ENCODE measurements at places on chromosomes 5 and 9.

- no peak for DNase-seq
These were observed 46.6 kb downstream of the ADAM19 start for GRCh38 chr5:157529002-157529401.

DNA sequence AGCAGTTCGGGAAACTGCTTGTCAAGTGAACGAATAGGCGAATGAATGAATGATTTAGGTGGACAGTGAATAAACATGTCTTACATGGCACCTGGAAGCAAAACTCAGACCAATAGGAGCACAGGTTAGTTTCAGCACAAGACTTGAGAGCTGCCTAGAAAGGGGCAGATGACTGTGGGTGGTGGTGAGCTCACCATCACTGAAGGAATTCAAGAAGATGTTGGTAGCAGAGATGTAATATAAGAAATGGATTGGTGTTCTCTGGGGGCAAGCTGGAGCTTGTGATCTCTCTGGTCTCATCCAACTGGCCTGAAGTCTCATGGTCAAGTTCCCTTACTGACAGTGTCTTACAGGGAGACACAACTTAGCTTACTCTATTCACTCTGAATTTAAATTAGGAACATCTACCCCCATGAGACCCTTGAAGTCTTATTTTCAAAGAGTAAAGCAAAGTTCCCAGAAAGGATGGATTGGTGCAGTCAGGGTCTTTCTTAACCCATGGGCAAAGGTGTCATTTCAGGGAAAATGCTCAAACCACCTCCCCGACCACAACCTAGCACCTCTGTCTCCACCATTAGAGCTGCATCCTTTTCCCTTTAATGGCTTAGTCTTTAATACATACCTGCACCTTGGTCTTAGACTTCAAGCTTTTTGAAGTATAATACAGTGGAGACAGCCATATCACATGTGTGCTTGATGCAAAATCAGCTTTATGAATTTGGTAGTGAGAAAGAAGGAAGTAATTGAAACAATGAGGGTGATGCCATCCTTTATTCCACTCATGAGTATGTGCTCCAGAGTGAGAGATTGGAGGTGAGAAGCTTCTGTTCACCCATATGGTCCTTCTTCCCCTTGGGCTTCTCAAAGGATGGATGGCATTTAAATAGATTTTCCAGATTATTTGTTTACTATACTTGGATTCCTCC lies 5.1 kb downstream of the LCP2 start:
- DNase-seq: no peak

DNA sequence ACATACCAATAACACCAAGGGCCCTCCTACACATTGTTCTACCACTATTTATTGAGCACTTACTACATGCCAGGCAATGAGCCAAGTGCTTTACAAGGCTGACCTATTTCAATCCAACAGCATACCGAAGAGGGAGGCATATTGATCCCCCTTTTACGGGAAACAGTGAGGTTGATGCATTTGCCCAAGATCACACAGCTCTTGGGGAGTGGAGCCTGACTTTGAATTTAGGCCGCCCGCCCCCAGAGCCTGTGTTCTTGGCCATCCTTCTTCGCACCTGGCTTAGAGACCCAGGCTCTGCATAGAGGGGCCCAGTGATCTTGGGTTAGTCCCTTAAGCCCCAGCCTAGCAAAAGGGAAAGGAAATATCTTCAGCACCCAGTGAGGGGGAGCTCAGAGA lies 158.1 kb upstream of the IER5L start:
- no peak for DNase-seq

GRCh38 chr5:67209141-67209771 lies 12.7 kb upstream of the CD180 start:
- peak; percentile 78 for DNase-seq

GRCh38 chr9:88748566-88749261 lies 213.7 kb downstream of the NXNL2 start:
- no peak for DNase-seq

- DNase-seq: no peak
These were observed 6.5 kb upstream of the SSBP2 start for GRCh38 chr5:81757404-81757803.

DNA sequence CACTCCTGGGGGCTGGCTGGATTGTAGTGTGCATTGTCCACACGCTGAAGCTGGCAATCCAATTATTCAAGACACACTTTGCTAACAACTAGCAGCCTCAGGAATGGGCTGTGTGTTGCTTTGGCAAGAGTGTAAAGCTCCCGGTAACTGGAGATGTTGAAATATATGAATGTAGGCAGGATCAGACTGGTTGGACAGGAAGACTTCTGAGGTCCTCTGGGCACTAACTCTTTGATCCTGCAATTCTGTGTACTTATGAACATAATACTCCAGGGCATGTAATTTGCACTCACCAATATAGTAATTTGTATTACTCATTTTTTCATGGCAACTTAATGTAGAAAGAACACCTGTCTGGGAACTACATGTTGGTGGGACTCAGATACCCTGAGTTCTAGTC lies 106.7 kb upstream of the SLC28A3 start:
- no peak for DNase-seq

GRCh38 chr5:107666051-107666655 lies 4.6 kb downstream of the EFNA5 start:
- DNase-seq: no peak

DNA sequence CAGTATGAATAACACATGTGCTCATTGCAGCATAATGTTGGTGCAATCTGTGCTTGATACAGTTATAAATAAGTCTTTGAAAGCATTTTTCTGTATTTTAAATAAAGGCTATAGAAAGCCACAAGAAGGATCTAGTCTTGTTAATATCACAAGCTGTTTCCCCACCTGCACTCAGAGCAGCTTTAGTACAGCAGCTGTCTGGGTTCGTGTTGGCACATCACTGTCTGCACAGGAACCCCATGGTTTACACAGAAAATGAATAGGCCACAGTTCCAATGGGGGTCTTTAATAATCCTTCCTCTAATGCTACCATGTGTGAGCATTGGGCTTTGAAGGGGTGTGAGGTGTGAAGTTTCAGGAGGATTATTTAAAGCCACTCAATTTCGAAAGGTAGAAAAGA lies 2269.7 kb downstream of the MAT2B start:
- DNase-seq: peak; percentile 33

GRCh38 chr9:131843989-131844744 lies 104.3 kb upstream of the RAPGEF1 start:
- no peak for DNase-seq

DNA sequence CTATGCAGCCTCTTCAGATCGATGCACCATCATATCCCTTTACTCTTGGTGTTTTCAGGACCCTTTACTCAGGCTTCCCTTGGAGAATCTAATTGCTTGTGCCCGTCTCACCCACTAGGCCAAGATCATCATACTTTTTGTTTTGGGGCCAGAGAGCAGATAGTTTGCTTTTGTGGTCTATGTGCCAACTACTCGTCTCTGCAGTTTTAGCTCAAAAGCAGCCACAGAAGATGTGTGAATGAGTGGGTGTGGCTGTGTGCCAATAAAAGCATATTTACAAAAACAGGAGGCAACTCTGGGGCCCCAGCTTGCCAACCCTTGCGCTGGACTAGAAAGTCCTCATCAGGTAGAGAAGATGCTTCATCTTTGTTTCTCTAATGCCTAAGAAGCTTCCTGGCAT lies 216.8 kb downstream of the SEMA5A start:
- DNase-seq: no peak

GRCh38 chr5:17275289-17276158 lies 58.1 kb downstream of the BASP1 start:
- DNase-seq: no peak

DNA sequence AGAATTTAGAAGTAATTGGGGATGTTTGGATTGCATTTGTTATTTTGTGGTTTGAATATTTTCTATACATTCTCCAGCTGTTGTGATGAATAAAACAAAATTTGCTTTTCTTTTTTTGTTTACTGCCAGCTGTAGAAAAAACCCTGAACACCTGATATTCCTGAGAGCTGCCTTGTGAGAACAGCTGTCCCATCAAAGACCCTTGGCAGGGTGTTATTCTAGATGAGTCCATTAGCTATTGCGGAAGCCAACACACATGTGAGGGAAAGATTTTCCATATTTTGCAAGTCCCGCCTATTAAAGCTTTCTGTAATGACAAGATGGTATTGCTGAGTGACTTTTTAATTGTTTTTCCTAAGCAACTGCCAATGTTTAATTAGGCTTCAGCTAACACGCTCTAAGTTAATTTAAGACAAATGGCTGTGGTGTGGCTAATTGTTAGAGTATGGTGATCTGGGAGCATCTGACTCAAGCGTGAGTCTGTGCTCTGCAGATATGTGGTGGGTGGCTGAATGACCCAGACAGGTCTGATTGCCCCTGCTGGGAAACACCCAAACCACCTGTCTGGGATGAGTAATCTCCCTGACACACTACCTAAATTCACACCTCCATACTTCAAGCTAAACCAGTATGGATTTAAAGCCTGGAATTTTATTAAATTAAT lies 86.5 kb upstream of the PRLR start:
- DNase-seq: no peak

GRCh38 chr5:150734579-150735384 lies 24.0 kb downstream of the DCTN4 start:
- no peak for DNase-seq

DNA sequence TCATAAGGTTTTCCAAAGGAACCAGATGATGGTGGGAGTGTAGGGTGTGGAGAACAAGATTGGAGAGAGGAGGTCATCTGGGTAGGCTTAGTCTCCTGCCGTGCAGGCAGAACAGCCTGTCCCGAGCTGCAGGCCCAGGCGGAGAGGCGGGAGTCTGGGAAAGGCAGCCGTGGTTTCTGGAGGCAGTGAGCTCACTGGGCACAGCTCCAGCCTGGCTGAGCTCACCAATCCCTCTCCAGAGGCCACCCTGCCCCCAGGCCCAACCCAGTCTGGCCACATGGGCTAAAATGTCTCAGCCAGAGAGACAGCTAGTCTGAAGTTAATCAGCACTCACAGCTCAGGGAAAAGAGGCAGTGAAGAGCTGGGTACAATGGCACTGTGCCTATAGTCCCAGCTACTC lies 12.3 kb downstream of the P4HA2 start:
- no peak for DNase-seq

- no peak for DNase-seq
These were observed 330.5 kb upstream of the IRX4 start for GRCh38 chr5:2213121-2213730.

DNA sequence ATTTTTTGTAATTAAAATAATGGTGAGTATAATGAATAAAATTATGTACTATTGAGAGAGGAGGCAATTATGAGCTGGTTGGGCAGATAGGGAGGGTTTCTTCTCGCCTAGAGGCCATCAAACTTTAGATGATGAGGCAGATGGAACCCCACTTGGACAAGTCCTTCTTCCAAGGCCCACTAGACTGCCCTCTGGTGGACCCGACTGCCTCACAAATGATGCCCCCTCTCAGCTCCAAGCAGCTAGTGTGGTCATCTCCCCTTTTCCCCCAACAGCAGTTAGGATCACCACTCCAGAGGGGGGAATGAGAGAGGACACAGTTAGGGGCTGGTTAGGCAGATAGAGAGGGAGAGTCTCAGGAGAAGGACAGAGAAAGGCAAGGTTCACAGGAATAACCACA lies 348.0 kb upstream of the CDH18 start:
- peak; percentile 9 for DNase-seq

DNA sequence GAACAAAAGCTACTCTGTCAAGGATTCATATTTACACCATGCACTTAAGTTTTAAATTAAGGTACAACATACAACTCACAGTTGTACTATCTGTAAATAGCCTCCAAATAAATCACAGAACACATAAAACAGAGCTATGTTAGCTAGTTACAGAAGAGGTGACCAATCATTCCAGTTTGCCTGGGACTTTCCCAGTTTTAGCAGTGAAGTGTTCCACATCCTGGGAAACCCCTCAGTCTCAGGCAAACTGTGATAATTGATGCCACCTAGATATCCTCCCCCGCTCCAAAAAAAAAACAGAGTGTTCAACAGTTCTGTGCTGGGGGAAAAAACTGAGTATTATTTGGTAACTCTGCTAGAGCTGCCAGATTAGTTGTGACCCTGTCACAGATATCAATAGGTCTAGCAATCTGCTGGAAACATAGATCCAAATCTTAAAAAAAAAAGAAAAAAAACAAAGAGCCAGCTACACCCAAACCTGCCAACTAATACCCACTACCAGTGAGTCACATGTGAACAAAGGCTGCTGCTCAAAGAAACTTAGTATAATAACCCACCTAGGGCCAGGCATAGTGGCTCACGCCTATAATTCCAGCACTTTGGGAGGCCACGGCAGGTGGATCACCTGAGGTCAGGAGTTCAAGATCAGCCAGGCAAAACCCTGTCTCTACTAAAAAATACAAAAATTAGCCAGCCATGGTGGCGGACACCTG lies 5.7 kb downstream of the TBCA start:
- DNase-seq: no peak

GRCh38 chr5:107301999-107302398 lies 368.7 kb downstream of the EFNA5 start:
- no peak for DNase-seq

DNA sequence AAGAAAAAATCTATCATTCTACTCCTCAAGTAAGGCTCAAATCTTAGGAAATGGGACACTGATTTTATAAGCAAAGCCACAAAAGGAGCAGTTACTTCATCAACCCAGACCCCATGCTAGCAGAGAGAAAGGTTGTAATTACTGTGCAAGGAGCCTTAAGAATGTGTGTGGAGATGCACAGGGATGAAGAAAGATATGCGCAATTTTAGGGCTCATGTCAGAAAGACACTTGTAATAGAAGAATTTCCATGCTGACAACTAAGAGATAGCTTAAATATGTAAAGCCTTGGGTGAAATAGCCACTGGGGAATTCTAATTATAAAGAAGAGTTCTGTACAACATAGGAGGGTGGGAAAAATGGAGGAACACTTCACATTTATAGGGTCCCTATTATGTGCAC lies 141.8 kb downstream of the CRB2 start:
- DNase-seq: no peak

DNA sequence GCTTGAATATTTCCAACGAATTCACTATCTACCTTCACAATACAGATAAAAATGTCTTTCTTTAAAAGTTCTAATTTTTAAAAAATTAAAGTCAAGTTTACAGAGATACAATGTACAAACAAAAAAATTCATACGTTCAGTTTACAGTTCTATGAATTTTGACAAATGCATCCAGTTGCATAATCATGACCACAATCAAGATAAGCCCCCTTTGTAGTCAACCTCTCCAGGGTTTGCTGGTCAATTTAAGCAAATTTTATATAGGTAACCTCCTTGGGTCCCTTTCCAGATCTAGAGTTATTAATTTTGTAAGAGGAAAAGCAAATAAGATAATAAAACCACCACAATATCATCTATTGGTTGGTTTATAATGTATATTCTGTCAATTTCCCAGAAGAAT lies 76.3 kb downstream of the MRPS27 start:
- no peak for DNase-seq

GRCh38 chr9:112065806-112066606 lies 109.1 kb downstream of the SUSD1 start:
- DNase-seq: no peak

DNA sequence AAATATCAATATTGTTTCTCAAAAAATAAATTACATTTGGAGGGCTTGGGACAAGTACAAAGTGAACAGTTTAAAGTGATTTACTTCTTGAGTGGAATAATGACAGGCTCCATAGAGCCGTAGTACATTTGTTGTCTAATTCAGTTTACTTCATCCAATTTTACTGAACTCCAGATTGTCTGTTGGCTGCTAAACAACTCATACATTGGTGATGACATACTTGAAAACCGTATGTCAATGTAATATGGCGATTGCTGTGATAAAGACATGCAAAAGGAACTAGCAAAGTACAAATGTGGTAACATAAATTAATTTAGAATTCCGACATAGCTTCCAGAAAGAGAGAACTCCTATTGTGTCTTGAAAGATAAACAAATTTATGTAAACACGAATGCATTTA lies 1197.5 kb upstream of the CDH18 start:
- DNase-seq: no peak

- no peak for DNase-seq
These were observed 22.4 kb upstream of the DIRAS2 start for GRCh38 chr9:90665072-90665471.
